ENCODE measurements at places on chromosomes 16 and 17. TPM values are rescaled to one million over a fixed set of nuclear protein-coding genes. Genes with fewer than 3 reads are reported as not detected.

DNA sequence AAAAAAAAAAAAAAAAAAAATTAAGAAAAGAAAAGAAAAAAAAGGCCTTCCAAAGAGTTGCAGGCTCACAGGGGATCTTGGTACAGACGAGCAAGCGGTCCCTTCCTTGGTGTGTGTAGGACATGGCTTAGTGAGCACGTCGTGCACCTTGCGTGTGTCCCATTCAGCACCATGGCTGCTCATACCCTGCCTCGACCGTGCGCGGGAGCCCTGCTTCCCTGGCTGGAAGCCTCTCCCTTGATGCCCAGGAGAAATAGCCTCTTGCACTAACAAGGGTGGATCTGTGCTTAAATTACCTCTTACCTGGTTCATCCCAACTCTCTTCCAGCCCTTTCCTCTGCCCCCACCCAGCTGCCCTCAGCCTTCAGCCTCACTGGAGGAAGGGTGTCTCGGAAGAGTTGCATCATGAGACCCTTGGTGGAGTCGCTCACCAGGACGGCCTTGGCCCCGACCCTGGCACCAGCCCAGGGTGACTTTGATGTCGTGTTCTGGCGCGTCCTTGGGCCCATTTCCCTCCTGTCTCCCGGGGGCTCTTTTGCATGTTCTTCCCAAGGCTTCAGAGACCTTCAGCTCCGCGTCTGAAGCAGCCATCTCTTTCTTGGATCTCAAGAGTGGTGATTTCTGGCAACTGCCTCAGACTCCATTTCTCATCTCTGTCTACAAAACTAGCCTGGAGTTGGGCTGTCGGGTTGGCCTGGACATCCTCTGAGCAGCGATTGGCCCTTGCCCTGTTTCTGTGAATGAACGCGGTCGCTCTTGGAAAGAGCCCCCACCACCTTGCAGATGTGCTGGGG is 127.2 kb downstream of the CMIP start:
- no peak for DNase-seq

- DNase-seq: no peak
These were observed 431 bp downstream of the TEKT3 start for GRCh38 chr17:15340966-15341365.

GRCh38 chr16:89170346-89171215 is 967 bp upstream of the CDH15 start:
- no peak for DNase-seq

GRCh38 chr16:86193528-86194193 is 294.7 kb downstream of the IRF8 start:
- no peak for DNase-seq

DNA sequence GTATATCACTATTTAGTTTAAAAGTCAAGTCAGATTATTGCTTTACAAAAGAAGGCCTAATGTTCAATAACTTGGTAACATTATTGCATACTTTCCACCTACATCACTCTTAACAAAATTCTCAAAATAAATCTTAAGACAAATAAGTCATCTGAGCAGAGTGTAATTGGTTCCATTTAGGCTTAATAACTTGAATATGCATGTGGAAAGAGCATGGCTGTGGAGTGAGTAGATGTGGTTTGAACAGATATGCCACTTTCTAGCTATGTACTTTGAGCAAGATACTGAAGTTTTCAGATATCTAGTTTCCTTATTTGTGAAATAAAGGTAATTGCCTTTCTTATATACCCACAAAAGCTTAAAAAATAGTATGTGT is 6.7 kb upstream of the EVI2A start:
- no peak for DNase-seq

The KRTAP9-4 gene
- not detected for total RNA-seq

The C17orf67 gene
- total RNA-seq: 4.1 TPM
